ENCODE measurements at places on chromosomes 16 and 17.

- no peak for DNase-seq
Observed at GRCh38 chr17:29836643-29837042, 93.4 kb downstream of the SSH2 start.

DNA sequence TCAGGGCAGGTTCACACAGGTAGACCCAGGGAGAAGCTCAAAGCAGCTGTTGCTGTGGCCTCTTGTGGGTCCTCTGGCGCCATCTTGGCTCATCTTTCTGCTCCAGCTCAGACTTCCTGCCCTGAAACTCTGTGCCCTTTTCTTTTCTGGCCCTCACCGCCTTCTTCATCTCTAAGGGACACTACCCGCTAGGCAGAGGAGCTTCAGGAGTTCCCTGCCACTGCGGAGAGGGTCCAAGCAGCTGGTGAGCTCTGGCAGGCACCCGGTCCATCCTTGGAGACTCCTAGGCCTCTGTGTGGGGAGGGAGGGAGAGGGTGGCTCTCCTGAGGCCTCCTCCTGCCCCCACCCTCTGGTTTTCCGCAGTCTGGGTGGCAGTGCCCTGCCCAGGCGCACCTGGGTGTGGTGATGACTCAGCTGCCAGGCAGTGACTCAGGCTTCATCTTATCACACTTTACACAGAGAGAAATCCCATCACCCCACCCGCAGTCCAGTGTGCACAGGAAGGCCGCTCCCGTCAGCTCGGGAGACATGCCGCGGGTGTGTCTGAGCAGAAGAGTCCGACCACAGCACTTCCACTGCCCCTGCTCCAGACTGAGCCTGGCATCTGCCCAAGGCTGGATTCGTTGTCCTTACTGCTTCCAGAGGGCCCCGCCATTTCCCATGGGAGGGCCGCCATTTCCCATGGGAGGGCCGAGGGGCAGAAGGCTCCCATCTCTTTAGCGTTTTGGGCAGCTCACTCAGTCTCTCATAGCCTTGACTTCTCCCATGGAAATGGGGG lies 7.3 kb downstream of the NT5C start:
- no peak for DNase-seq

DNA sequence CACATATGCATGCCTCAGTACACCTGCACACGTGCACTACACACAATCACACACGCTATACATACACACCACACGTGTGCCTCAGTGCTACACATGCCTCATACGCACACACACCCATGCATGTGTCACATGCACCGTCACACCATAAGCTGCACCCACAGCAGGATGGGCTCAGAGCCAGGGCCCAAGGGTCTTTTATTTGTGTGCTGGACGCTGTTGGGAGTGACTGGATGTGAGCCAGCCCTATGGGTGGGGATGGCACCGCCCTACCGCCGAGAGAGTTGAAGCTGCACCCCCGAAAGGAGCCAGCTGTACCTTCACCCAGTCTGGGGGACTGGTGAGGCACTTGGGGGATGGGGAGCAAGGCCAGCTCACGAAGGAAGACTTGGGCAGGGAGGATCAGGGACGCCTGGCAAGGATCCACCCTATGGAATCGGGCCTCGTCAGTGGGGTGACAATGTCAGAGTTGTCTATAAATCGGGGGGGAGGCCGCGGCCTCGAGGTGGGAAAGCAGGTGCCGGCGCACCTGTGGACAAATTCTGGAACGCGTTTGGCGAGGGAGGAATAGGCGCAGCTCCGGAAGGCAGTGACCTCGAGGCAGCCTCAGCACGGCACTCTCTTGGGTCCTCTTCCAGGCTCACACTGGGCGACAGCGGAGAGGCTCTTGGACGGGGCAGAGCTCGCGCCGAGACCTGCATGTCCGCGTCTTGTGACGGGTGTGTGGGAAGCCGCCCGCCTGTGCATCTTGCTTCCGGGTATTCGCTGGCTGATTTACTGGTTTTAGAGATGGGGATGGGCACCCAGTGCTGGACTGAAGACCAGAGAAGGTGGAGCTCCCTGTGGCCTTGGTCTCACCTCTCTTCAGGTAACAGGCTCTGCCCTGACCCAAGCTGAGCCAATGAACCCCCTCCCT lies 7.3 kb downstream of the RGS11 start:
- no peak for DNase-seq

- no peak for DNase-seq
Observed at GRCh38 chr17:8966926-8967325, 1.4 kb upstream of the PIK3R5 start.

DNA sequence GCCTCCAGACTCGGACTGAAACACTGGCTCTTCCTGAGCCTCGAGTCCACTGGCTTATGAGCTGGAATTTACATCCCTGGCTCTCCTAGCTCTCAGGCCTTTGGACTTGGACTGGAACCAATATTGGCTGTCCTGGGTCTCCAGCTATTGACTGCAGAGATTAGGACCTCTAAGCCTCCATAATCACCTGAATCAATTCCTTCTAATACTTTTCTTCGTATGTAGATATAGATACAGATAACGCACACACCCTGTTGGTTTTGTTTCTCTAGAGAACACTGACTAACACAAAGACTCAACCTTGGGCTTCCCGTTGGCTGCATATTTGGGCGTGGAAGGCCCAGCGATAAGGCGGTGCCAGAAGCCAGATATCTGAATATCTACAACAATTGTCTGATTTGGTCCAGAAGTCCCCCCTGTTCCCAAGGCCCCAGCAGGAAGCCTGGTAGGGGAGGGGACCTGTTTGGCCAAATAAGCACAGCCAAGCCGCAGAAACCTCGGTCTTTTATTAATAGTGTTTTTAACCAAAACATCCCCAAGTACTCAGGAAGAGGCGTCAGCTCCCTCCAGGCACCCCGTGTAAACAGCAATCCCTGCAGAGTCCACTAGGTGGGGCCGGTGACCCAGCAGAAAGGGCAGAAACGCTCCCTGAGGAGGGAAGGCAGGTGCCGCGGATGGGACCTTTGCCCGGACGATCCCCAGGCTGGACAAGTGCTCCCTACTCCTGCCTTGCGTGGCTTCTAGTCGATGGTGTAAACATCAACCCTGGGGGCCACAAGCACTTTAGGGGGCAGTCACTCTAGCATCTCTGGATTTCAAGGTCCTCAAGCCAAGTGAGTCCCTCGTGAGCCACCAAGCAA lies 57.0 kb downstream of the ABR start:
- peak; percentile 65 for DNase-seq

DNA sequence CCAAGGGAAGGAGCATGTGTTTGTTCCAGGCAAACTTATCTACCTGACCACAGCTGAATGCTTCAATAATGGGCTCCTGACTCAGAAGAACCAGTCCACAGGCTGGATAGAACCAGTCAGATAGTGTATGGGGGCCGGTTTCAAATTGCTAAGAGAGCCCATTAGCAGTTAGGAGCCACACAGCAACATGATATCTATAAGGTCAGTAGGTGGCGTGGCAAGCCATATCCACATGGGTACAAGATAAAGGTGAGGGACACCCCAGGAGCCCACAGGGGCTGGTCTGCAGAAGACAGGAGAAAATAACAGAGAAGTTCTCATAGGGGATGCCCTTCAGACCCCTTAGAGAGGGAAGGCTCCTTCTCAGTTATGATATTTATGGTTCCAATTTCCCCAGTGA lies 31.6 kb upstream of the CDRT15 start:
- no peak for DNase-seq

GRCh38 chr16:60636117-60636516 lies 1400.1 kb downstream of the CDH8 start:
- DNase-seq, result no peak

- DNase-seq, result no peak
Observed at GRCh38 chr16:1036726-1037393, 35.7 kb upstream of the SSTR5 start.

GRCh38 chr17:49403514-49404289 lies 11.0 kb downstream of the PHB1 start:
- no peak for DNase-seq

- DNase-seq, result no peak
Observed at GRCh38 chr16:30523768-30524574, 2.4 kb downstream of the ZNF768 start.

DNA sequence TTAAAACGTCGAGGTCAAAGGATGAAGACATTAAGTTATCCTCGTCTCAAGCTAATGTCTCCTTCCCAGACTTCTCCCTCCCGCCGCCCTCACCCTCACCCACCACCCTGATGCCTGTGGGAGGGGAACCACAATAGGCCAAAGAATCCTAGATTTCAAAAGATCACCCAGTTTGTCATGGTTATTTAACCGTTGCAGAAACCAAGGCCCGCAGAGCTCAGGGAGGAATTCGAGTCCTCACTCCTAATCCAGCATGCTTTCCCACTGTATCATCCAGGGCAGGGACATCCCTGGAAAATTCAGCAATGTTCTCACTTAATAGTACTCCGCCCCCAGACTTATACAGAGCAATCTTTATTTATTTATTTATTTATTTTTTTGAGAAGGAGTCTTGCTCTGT lies 41.8 kb upstream of the MYH10 start:
- DNase-seq, result no peak

- DNase-seq, result no peak
Observed at GRCh38 chr17:6789146-6789545, 13.1 kb downstream of the FBXO39 start.
